H54 (cell line): ENCODE measurements at places on chromosomes 5 and 9.

- no peak for DNase-seq
Observed at GRCh38 chr5:154364771-154365170, 81.0 kb upstream of the SAP30L start.

GRCh38 chr5:14765587-14765986, 101.1 kb downstream of the OTULIN start:
- no peak for DNase-seq

DNA sequence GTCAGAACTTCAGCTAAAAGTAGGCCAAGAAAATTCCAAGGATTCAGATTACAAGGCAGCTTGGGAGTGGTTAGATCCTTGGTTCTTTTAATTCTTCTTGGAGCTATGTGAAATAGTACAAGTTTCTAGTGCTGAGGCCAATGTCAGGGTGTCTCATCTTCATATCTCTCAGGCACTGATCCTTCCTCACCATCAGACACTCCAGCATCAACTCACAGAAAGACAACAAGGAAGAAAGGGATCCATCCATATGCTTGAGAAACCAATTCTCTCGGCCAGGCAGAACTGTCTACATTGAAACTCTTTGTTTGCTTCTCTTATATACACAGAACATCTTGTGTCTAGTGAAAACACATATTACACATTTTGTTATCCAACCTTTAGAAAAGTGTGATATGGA, 362.1 kb upstream of the CCNH start:
- no peak for DNase-seq

DNA sequence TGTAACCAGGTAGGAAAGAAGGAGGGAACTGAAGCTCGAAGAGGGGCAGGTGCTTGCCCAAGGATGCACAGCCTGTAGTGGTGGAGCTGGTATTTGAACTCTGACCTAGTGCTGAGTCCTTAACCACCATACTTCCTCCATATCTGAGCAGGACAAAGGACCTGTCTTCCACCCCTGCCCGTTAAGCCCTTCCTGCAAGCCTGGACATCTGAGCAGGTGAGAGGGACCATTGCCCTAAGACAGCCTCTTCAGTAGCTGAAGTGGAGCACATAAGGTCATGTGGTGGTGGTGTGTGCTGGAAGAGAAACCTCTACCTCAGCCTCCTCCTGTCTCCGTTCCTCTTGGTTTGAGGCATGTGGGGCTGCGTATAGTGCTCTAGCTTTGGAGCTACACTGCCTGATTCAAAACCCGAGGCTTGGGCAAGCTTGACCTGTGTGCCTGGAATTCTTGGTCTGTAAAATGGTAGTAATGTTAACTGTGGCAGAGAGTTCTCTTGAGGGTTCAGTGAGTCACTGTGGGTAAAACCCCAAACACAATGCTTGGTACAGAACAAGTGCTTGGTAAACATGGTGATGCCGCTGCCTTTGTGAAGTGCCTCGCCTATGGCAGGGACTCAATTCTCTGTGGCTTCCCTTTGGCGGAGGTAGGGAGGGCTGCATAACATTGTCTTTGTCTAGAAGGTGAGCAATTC, 7.4 kb downstream of the GALNT10 start:
- DNase-seq, result peak; percentile 64

- DNase-seq, result no peak
Observed at GRCh38 chr5:56589481-56589860, 225.9 kb upstream of the MAP3K1 start.

- no peak for DNase-seq
Observed at GRCh38 chr9:127135056-127135745, 12.8 kb upstream of the ANGPTL2 start.

DNA sequence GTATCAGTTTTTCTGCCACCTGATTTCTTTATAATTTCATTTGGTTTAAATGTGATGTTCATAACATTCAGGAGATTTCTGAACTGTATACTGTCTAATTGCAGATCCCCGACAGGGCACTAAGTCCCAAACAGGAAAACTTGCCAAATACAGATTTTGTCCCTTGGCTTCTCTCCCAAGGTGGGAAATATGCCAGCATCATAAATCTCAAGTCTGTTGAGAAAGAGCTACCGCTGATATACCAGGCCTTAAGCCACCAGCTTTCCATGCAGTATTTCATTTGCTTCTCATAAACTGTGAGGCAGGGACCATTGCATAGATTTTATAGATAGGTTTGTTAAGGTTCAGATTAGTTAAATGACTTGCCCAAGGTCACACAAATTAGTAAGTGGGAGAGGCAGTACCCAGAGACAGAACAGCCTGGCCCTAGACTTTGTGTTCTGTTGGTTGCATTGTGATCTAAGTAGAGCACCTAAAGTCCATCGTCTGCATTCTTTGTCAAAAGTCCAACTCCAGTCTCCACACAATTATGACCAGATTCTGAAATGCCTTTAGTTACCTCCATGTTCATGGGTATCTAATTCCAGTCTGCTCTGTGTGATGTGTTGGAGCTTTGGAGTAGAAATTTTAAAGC, 16.2 kb downstream of the GPR21 start:
- no peak for DNase-seq

- no peak for DNase-seq
Observed at GRCh38 chr5:181031716-181032115, 8.3 kb upstream of the BTNL9 start.

GRCh38 chr5:142145106-142145900, 36.7 kb downstream of the NDFIP1 start:
- DNase-seq, result peak; percentile 33

DNA sequence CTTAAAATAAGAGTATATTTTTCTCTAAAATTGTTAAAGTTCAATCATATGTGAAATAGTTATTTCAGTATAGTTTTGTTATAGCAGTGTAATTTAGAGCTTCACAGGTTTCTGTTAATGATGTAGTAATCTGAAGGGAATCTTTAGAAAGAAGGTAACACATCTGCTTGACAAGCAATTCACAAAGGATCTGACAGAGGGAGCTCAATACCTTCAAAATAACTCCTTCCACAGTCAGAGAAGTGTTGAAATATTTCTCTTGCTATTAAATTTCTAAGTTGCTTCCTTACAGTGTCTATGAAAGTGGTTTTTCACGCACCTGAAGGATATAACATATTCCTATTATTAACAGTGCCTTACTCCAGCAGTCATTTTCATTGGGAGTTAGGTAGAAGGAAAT, 44.9 kb downstream of the SLC25A51 start:
- DNase-seq, result no peak

- DNase-seq, result no peak
Observed at GRCh38 chr5:5637173-5637572, 214.7 kb downstream of the ICE1 start.

GRCh38 chr5:7955476-7955875, 86.5 kb downstream of the MTRR start:
- DNase-seq, result no peak
